ENCODE measurements at places on chromosomes 5 and 9.

GRCh38 chr5:158524070-158524469, 575.6 kb downstream of the EBF1 start:
- no peak for DNase-seq

- DNase-seq: no peak
Measured at GRCh38 chr9:78210841-78211301, 25.0 kb upstream of the CEP78 start.

GRCh38 chr9:79176014-79176697, 395.6 kb upstream of the TLE4 start:
- no peak for DNase-seq

DNA sequence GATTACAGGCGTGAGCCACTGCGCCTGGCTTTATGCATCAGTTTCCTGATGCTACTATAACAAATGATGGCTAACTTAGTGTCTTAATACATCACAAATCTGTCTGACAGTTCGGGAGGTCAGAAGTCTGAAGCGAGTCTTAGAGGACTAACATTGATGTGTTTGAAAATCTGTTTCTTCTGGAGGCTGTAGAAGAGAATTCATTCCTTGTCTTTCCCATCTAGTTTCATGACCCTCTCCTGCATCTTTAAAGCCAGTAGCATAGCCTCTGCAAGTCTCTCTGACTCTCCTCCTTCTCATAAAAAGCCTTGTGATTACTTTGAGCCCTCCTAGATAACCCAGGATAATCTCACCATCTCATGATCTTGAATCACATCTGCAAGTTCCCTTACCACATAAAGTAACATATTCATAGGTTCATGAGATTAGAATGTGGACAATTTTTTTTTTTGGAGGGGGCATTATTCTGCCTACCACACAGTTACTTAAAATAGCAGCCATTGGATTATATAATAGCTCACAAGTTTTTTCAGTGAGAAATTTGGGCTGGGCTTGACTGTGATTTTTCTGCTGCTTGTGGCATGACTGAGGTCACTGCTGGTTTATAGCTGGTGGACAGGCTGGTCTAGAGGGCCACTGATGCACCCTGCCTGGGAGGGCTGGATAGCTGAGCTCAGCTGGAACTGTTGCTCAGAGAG, 134.8 kb downstream of the FBXL7 start:
- no peak for DNase-seq

DNA sequence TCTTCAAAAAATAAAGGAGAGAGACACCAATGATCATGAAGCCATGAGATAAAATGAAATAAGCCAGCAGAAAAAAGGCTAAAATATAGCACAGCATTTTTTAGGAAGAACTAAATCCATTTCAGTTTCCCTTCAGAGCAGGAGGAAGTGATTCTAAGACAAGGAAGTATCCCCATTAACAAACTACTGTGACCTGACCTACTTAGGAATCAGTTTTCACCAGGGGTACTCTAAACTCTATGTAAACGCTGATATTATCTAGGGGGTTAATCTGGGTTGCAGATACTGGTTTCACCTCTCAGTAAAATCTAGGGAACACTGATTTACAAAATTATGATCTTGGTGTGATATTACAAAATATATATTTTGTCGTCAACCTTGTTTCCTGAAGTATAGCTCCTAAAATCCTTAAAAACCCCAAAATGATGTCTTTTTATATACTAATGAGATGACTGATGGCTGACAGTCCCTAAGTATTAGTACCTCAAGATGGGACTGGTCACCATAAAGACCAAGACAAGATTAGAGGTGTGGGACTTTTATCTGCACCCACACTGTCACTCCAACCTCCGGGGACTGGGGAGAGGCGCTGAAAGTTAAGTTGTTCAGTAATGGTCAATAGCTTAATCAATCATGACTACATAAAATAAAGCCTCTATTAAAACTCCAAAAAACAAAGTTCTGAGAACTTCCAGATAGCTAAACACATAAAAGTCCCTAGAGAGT, 2.9 kb upstream of the FNBP1 start:
- DNase-seq: no peak

DNA sequence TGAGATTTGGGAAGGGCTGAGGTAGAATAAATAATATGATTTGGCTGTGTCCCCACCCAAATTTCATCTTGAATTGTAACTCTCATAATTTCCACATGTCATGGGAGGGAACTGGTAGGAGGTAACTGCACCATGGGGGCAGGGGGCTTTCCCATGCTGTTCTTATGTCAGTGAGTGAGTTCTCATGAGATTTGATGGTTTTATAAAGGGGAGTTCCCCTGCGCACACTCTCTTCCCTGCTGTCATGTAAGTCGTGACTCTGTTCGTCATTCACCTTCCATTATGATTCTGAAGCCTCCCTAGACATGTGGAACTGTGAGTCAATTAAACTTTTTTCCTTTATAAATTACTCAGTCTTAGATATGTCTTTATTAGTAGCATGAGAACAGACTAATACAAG, 115.5 kb upstream of the STARD4 start:
- no peak for DNase-seq

DNA sequence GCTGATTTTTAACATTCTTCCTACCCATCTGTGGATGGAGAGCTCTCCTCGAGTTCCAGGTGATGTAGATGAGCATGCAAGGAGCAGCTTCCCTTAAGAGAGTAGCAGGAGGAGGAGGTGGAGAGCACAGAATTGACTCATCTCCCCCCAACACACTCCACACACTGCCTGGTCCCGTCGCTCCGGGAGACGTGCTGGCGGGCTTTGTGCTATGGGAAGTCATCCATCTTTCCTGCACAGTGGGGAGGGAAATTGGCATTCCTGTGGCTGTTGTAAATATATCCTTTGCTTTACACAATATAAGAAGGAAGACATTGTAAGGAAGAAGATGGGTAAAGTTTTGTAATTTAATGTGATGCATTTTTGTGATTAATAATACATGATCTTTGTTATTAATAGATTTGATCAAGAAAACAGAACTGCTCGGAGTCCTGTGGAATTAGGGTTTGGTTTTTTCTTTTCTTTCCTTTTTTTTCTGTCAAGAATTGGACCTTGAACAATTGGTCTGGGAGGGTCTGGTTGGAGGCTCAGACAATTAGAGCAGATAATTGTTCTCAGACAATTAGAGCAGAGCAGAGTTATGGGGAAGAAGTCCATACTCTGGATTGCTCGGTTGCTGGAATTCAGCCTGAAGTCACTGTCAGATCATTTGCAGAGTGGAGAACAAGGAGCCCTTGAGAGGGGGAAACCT, 297.8 kb downstream of the GADD45G start:
- no peak for DNase-seq

GRCh38 chr9:107467416-107467815, 22.2 kb downstream of the KLF4 start:
- no peak for DNase-seq

DNA sequence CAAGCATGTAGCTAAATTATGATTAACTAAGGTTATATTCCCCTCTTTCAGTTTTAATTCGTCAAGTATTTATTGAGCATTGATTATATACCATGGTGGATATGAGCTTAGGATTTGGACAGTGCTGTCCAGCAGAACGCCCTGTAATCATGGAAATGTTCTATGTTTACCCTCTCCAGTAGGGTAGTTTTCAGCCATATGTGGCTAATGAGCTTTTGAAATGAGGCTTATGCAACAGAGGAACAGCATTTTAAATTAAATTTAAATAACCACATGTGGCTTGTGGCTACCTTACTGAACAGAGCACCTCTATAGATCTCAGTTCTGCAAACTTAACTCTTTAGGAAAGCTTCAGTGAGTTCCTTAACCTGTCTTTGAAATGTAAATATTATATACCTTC, 59.1 kb downstream of the JMY start:
- DNase-seq: no peak

- no peak for DNase-seq
Measured at GRCh38 chr9:90967145-90967538, 165.5 kb downstream of the SYK start.

- no peak for DNase-seq
Measured at GRCh38 chr9:129555512-129556215, 65.2 kb downstream of the C9orf50 start.

DNA sequence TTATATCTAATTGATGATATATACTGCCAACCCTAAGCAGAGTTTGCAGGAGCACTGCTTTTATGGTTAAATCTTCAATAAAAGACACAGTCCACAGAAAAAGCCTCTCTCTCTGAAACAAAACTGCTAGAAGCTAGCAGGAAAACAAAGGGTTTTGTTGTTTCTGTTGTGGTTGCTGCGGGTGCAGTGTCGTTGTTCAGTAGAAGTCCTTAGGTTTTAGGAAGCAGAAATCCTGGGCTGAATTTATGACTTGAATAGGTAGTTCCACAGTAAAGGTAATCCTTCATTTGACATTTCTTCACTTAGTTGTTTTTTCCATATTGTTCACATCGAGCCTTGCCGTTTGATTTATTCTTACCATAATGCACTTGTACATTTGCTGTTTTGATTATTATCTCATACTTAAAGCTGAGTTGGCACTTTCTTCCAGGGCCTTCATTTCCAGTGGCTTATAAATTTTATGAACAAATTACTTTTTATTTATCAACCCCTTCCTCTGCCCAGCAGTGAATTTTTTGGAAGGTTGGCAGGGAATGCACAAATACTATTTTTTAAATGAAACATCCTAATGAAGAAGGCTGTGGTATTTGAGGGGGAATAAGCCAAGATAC, 209.6 kb upstream of the SLC30A5 start:
- DNase-seq: no peak

- no peak for DNase-seq
Measured at GRCh38 chr5:464843-465590, 22.0 kb downstream of the EXOC3 start.

DNA sequence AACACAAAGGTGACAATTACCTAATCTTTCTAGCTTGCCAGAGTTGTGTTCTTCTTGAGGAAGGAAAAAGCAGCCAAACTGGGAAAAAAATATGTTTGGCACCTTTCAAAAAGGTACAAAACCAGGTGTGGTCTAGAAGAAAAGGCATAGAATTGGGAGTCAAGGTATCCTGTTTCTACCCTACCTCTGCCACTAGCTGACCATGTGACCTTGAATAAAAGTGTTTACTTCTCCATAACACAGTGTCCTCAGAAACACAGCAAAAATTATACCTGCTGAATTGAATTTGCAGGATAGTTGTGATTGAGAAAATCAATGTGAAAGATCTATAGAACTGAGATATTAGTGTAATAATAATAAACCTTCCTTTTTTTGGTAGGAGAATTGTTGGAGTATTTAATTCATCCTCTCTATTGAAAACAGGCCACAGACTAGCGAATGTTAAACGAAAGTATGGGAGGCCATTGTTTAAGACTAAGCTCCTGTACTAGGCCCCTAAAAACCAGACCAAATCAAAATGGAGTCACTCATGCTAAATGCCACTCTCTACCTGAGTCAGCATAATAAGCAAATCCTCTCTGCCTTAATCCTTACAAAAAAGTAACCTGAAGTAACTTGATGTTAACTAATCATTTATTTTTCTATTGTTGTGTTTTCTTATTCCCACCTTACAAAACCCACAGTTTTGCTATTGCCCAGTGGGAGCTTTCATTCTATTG, 12.6 kb downstream of the CYFIP2 start:
- DNase-seq: no peak

DNA sequence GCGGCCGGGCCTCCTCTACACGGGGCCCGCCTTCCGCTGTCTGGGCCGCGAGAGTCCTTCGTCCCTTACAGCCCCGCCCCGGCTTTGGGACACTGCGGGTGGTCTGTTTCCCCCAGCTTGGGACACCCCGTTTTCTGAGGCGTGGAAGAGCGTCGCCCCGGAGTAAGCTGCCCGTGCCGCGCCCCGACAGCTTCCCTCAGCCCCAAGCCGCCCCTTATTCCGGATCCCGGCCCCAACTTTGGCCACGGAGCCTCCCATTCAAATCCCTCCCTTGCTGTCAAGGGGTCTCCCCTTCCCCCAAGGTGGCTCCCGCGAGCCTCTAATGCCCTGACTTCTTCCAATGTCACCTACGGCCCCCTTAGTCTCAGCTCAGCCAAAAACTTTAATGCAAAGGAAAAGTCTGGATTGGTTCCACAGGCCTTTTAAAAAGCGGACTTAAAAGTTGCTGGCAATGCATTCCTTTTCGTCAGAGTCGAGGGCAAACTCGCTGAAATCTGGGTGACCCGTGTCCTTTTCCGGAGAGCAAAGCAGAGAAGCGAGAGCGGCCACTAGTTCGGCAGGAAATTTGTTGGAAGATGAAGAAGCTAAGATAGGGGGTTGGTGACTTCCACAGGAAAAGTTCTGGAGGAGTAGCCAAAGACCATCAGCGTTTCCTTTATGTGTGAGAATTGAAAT, 19.8 kb downstream of the EXOSC2 start:
- no peak for DNase-seq

DNA sequence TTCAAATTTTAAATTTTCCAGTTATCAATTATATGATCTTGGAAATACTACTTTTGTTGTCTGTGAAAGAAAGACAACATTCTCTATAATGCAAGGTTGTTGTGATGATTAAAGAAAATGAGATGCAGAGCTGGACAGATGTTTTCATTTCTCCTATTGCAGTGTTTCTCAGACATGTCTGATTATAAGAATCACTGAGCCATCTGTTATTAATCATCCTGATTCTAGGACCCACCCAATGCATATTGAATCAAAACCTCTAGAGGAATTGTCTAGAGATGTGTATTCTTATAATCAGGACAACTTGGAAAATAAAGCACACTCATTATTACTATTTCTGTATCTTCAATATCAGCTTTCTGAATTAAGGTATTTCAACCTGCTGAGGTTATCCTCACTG, 121.1 kb upstream of the ASTN2 start:
- no peak for DNase-seq

DNA sequence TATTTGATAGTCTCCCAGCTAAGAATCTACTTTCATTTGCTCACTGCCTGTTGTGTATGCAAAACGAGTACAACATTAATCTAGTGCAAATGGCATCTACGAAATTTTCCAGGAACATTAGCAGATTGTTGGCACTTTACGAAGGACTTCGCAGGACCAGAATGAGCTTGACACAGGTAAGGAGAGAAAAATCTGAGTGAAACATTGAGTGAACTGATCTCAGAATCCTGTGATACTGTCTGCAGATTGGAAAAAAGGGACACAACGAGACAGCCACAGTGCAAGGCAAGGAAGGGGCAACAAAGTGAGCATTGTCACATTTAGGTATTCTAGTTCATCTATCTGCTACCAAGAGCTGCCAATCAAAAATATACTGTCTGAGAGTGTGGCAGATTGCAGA, 350.5 kb downstream of the ZNF608 start:
- DNase-seq: no peak

- no peak for DNase-seq
Measured at GRCh38 chr5:124771761-124772160, 25.3 kb upstream of the ZNF608 start.

DNA sequence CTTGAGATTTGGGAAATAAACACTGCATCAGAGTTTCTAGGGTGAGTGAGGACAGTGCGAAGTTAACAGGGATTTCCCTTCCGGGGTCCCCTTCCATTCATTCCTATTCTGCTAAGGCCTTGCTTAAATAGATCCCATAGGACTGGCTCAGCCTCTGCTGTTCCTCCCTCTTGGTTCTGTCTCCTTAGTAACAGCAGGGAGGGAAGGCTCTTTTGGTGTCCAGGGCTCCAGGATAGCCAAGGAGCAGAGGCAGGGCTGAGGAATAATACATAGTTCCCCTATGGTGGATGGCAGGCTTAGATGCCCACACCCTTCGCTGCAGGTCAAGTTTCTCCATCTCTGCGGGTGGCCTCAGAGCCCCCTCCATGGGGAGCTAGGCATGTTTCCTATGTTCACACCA, 591.7 kb downstream of the ACTL7B start:
- no peak for DNase-seq
